Tibial nerve (tissue), 4 donors: ENCODE measurements at places on chromosomes 7 and 10. TPM values are rescaled to one million over a fixed set of nuclear protein-coding genes. Genes with fewer than 3 reads are reported as not detected.

DNA sequence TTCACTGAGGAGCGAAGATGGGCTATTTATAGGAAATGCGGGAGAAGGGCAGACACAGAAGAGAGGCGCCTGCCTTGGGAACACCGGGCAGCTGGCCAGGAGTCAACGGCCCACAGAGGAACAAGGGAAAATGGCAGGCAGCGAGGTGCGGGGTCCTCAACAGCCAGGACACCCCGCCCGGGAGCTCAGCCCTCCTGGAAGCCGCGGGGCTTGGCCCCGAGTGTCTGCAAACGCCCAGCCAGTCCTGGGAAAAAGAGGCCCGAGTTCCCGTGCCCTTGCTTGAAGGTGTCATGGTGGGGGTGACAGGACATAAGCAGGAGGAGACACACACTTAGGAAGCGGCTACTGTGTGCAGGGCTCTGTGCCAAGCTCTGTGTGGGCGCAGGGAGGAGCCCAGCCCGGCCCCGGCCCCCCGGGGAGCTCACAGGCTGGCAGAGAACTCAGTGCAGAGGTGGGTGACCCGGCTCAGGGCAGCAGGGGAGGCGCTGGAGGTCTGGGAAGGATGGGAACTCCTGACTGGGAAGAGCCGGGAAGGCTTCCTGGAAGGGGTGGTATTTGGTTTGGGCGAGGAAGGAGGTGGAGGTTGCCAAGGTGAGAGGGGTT is 79.9 kb downstream of the ELFN1 start:
- no peak overlapping the region for H3K27ac ChIP-seq
- H3K36me3 ChIP-seq, result no peaks in the 10 kb centered on the region
- no peak overlapping the region for H3K4me3 ChIP-seq

DNA sequence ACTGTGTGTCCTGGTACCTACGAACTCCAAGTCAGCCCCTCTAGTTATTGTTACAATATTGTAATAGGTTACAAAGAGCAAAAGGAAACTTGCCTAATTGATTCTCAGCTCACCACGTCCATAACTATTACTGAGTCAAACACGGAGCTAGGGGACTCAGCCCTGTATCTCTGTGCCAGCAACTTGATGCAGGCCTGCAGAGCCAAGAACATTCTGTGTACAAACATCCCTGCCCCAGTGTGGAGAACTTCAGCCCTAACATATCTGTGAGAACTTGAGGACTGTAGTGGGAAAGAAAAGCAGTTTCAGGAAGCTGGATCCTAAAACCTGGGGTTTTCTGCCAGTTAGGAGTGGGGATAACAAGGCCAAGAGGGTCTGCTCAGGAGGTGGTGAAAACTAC is 114.9 kb upstream of the PRSS58 start:
- H3K36me3 ChIP-seq, result no peaks in the 10 kb centered on the region
- H3K4me1 ChIP-seq, result no peaks in the 10 kb centered on the region
- no peak for DNase-seq
- H3K4me3 ChIP-seq, result no peak overlapping the region
- H3K27me3 ChIP-seq, result no peaks in the 10 kb centered on the region
- H3K27ac ChIP-seq, result no peak overlapping the region

GRCh38 chr10:23648618-23649017 is 209.7 kb downstream of the OTUD1 start:
- no peaks in the 10 kb centered on the region for H3K36me3 ChIP-seq
- no peak overlapping the region for H3K4me3 ChIP-seq
- DNase-seq, result no peak
- no peaks in the 10 kb centered on the region for H3K27me3 ChIP-seq

GRCh38 chr10:124544711-124545110 is 83.1 kb downstream of the LHPP start:
- no peak for DNase-seq
- H3K4me1 ChIP-seq, result peaks cover 14% of the 10 kb centered on the region
- no peak overlapping the region for H3K27ac ChIP-seq
- no peak overlapping the region for H3K4me3 ChIP-seq
- H3K36me3 ChIP-seq, result no peaks in the 10 kb centered on the region
- no peaks in the 10 kb centered on the region for H3K27me3 ChIP-seq

The ANKRD2 gene
- total RNA-seq, result not detected

DNA sequence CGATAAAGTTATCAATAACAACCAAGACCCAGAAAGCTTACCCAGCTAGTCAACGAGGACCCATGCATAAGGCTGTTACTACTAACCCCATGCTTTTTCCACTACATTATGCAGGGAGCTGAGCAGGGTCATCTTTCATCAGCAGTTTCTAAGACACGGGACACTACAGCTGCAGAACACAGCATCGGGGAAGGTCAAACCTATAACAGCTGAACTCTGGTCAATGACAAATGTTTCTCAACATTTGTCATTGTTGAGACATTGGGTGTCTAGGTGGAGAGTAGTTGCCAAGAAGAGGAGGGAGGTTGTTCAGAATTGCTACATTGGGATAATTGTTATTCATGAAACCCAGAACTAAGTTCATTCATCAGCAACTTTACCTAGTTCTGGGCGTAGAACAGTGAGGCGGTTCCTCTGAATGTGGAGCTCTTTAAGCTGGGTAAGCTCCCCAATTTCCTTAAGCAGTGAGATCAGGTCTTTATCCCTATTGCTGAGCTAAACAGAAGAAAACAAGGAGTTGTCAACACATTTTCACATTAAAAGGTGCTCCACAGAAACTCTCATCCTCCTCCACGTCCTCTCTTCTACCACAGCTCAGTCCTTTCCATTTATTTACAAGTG is 105.6 kb downstream of the ZNF22 start:
- H3K36me3 ChIP-seq, result no peaks in the 10 kb centered on the region
- DNase-seq, result no peak

DNA sequence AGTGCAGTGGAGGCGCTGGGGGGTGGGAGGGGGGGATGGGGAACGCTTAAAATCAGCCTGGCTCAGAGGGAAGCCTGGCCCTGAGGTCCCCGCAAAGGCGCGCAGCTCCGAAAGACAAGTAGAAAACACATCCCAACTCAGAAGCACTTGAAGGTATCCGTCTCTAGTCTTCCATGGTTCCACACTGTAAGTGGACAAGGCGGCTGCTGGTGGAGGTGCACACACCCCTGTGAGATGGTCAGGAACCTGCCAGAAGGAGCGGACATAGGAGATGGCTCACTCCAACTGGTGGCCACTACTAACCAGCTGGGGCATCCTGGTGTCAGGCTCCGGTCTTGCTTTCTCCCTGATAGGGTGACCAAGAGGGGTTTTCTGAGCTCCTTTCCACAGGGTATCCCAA is 41.7 kb downstream of the CTBP2 start:
- peaks cover 80% of the 10 kb centered on the region for H3K4me1 ChIP-seq
- H3K27ac ChIP-seq, result peak overlapping the region; percentile 74
- no peaks in the 10 kb centered on the region for H3K27me3 ChIP-seq

The PLEKHS1 gene
- total RNA-seq, result not detected

GRCh38 chr10:79417731-79418130 is 27.7 kb downstream of the ZCCHC24 start:
- peak overlapping the region; percentile 42 for H3K27ac ChIP-seq
- no peaks in the 10 kb centered on the region for H3K27me3 ChIP-seq
- H3K4me3 ChIP-seq, result no peak overlapping the region
- peaks cover 73% of the 10 kb centered on the region for H3K4me1 ChIP-seq
- H3K36me3 ChIP-seq, result peaks cover 2% of the 10 kb centered on the region
- DNase-seq, result no peak

The NEUROG3 gene
- total RNA-seq, result not detected

- H3K27me3 ChIP-seq, result no peaks in the 10 kb centered on the region
- no peak overlapping the region for H3K4me3 ChIP-seq
- H3K27ac ChIP-seq, result no peak overlapping the region
- peak; percentile 65 for DNase-seq
- H3K36me3 ChIP-seq, result no peaks in the 10 kb centered on the region
These were observed 95.8 kb upstream of the CACUL1 start for GRCh38 chr10:118850418-118851061.

The TAC1 gene
- 62.8 TPM for total RNA-seq

DNA sequence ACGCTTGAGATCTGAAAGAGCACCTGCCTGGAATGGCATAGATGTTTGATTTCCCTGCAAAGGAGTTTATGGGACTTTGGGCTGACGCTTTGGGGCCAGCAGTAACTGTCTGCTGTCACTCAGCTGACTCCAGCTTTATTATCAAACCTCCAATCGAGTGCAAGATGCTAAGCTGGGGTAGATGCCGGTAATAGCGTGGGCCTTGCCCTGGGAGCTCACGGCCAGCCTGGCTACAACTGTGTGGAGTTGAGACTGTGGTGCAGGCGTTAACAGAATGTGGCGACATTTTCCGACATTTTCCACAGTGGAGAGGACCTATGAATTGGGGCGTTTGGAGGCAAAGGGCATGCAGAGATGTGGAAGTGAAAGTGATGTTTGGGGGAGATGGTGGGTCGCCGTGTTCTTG is 1.3 kb downstream of the CHST12 start:
- H3K4me3 ChIP-seq, result peak overlapping the region; percentile 86
- H3K4me1 ChIP-seq, result no peaks in the 10 kb centered on the region

DNA sequence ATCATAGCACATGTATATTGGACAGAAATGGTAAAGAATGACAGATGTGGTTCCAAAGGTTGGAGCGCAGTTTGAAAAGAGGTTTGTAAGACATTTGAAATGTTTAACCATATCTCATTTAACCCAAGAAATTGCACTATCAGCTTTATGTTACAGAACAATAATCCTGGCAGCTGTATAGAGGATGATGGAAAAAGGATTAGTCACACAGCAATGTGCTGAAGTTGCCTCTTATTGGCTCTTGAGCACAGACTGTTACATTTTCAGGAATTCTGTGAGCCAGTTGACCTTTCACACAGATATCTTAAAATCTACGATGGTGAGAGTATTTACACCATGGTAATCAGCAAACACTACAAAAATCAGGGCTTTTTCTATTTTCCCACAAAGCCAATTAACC is 3.9 kb downstream of the COG5 start:
- no peak overlapping the region for H3K4me3 ChIP-seq
- no peak for DNase-seq
- peaks cover 30% of the 10 kb centered on the region for H3K36me3 ChIP-seq
- no peaks in the 10 kb centered on the region for H3K27me3 ChIP-seq
- no peak overlapping the region for H3K27ac ChIP-seq

The GNG11 gene
- total RNA-seq, result 21.2 TPM

DNA sequence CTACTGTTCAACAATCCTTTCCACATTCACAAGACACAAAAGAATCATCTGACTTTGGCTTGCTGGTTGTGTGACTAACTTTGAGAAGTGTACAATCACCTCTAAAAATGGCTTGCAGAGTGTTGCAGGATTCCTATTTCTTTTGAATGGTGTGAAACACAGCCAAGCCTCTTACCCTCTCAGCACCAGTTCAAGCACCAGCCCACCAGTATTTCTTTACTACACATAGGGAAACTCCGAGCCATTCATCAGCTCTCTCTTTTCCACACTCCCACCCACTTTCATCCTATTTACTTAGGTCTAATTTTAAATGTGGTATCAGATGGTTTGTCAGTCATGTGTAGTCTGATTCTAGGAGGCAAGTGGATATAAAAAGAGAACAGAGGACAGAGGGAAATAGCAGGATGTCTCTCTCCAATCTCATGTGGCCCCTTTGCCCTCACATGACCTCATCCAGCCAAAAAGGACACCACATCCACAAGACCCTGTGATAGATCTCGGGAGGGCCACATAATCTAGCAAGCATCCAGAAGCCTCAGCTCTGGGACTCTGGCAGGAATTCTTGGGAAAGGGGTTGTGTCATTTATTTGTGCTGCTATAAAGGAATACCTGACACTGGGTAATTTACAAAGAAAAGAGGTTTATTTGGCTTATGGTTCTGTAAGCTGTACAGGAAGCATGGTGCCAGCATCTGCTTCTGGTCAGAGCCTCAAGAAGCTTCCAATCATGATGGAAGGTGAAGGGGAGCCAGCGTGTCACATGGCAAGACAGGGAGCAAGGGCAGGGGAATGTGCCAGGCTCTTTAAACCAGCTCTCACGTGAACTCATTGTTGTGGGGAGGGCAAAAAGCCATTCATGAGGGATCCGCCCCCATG is 66.8 kb upstream of the NEBL start:
- no peak for DNase-seq
- no peaks in the 10 kb centered on the region for H3K27me3 ChIP-seq
- H3K4me3 ChIP-seq, result no peak overlapping the region

The CPXM2 gene
- 30.3 TPM for total RNA-seq

GRCh38 chr10:29199941-29200679 is 88.8 kb upstream of the LYZL1 start:
- H3K27me3 ChIP-seq, result no peaks in the 10 kb centered on the region
- H3K36me3 ChIP-seq, result no peaks in the 10 kb centered on the region
- H3K27ac ChIP-seq, result no peak overlapping the region
- peaks cover 8% of the 10 kb centered on the region for H3K4me1 ChIP-seq

DNA sequence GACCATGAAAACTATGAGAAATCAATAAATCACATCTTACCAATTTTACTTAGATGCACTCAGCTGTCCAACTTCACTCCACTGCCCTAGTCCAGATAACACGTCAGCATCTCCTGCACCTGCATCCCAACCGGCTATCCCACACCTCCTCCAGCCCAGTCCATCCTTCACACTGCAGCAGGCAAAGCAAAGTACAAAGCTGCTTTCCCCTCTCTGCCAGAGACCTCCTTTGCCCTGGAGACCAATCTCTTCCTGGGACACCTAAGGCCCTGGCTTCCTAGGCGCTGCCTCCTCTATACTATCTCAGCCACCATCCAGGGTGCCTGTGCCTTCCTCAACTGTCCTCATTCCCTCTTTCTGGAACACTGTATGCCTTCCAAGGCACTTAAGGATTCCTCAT is 90.3 kb upstream of the DDC start:
- DNase-seq, result no peak
- no peak overlapping the region for H3K4me3 ChIP-seq
- H3K4me1 ChIP-seq, result no peaks in the 10 kb centered on the region
- H3K27ac ChIP-seq, result peak overlapping the region; percentile 65
- no peaks in the 10 kb centered on the region for H3K27me3 ChIP-seq
- peaks cover 11% of the 10 kb centered on the region for H3K36me3 ChIP-seq

The PLPP4 gene
- not detected for total RNA-seq

DNA sequence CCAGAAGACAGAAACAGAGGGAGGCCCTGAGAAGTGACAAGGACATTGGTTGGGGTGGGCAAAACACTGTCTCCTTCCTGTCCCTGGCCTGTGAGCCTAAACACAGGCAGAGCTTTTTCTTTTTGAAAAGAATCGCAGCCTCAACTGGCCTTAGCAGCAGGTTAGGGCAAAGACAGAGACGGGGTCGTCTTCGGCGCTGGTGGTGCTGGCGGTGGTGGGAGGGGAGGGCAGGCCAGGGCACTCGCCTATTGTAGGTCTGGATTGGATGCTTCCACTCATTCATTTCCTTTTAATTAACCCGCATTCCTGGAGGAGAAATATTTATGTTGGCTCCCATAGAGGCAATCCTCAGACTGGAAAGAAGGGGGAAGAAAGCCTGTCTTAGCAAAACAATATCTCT is 22.6 kb downstream of the WNT8B start:
- no peak overlapping the region for H3K27ac ChIP-seq
- peaks cover 20% of the 10 kb centered on the region for H3K4me1 ChIP-seq
- no peak overlapping the region for H3K4me3 ChIP-seq

- H3K36me3 ChIP-seq, result no peaks in the 10 kb centered on the region
- H3K27me3 ChIP-seq, result no peaks in the 10 kb centered on the region
- DNase-seq, result no peak
- peaks cover 5% of the 10 kb centered on the region for H3K4me1 ChIP-seq
These were observed 3.8 kb upstream of the MALSU1 start for GRCh38 chr7:23295401-23295697.
